ENCODE measurements at places on chromosomes 1 and 21.

DNA sequence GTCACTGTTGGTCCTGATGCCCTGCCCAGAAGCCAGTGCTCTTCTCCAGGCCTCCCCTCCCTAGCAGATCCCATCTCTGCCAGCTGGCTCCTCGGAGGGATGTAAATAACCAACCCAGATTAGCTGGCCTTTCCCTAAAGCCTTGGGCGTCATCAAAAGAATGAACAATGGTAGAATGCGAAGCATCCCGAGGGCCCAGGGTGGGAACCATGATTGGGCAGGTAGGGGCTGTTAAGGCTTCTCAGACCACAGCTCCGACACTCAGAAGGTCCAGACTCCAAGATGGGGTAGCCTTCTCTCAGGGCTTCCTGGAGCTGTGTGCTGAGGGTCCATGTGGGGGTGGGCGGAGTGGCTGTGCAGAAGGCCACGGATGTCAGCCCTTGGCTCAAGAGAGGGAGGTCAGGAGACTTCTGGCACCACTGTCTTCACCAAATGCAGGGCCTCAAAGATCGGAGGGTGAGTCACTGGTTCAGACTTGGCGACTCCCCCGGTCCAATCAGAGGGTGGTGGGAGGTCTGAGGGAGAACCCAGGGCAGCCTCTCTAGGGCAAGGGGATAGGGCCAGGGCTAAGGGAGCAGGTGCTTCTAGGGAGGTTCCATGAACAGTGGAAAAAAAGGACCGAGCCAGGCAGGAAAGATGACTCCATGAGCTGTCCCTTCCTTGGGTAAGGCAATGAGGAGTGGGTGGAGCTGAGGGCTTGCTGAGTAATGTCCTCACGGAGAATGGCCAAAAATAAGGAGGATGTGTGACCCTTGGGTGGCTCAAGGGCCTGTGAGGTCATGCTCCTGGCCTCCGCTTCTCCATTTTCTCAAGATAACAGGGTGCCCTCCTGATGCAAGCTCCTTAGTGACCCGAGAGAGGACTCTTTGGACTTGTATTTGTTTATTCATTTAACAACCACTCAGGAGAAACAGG is 58.4 kb upstream of the EPS8L3 start:
- DNase-seq, result no peak

DNA sequence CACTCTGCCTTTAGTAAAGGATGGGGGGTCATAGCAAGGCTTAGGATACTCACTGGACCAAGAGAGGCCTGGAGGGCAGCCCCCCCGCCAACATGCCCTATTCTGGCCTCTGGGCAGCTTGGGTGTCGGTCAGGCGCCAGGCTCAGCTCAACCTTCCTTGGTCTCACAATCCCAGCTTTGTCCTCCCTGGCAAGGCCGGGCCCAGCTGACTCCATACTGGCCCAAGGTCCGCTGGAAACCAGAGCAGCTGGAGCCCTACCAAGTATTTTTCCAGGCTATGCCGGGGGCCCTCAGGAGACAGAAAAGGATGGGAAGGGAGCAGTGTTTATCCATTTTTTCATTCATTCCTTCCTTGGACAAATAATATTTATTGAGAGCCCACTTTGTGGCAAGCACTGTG is 6.2 kb downstream of the FBXO2 start:
- no peak for DNase-seq

DNA sequence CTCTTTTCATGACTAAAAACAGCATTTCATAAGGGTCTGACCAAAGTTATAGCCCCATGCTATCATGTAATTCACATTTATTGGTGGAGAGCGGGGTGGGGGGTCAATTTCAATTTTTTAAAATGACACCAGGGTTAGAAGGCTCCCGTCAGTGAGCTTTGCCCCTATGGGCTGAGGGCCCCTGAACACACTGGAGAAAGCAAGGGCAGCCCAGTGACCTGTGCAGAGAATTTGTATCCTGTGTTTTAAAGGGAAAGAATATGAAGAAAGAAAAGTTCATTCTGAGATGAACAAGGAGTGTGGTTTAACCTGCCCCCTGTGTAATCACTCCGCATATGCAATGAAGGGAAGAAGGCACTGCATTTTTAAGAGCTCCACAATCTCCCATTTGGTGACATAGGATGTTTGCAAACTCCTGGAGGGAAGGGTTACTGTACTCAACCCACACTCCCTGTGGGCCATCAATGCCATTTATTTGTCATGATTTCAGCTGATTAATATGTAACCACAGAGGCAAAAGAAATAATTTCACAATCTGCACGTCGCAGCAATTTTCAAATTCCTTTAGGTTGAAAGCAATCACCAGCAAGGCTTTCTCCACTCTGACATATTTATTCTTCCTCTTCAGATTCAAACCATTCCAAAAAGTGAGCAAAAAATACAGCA is 95.6 kb downstream of the ZNF281 start:
- no peak for DNase-seq

GRCh38 chr1:150567717-150568593 is 11.5 kb downstream of the MCL1 start:
- no peak for DNase-seq

GRCh38 chr1:153612111-153612754 is 704 bp downstream of the S100A16 start:
- DNase-seq, result no peak

- DNase-seq, result no peak
Measured at GRCh38 chr21:28337315-28337714, 655.4 kb downstream of the LTN1 start.

DNA sequence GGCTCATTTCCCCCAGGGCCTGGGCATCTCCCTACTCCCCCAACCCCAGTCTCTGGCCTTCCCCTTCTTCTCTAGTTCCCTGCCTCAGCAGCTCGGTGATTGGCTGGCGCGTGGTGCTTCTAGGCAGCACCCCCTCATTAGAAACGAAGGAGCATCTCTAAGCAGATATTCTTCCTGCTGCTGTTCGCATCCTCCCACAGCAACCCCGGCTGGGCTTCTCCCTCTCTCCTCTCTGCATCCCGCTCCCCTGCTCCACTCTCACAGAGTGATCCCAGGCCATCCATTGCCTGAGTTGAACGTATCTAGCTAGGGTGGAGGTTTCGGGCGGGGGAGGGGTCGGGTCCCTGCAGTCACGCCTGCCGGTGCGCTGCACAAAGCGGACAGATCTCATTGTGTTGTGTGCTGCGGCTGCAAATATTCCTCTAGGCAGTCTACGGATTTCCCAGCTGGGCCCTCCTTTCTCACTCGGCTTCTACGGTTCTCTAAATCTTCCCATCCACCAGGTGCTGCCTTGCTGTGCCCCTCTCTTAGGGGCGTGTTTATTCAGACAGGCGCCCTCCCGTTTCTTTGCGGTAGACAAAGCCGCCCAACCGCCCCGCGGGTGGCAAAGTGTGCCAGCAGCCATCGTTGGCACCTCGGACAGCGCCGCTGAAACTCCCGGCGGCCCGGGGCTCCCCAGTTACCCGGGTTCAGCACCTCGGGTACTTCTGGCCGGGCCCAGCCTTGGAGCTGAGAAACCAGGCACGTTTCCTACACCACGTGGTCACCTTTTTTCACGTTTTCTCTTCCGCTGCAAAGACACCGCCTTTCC is 2.2 kb downstream of the CACNA1E start:
- DNase-seq, result no peak

GRCh38 chr1:210123924-210124589 is 108.5 kb upstream of the SERTAD4 start:
- no peak for DNase-seq

- no peak for DNase-seq
Measured at GRCh38 chr1:34113362-34113761, 51.7 kb downstream of the CSMD2 start.

DNA sequence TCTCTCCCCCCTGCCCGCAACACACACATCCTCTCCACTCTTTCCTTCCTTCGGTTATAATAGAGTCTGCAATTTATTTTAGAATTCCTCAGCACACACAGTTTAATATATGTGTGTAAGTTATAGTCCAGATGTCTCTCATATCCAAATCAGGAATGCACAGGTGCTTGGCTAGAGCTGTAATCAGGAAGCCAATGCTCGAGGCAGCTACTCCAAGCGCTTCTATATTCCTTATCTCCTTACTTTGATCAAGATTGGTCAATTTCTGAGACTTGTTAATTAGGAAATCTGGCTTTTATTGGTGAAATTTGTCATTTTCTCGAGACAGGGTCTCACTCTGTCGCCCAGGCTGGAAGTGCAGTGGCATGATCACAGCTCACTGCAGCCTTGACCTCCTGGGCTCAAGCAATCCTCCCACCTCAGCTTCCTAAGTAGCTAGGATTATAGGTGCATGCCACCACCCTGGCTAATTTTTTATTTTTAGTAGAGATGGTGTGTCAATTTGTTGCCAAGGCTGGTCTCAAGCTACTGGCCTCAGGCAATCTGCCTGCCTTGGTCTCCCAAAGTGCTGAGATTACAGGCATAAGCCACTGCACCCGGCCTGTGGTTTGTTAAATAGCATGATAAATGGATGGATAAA is 27.7 kb downstream of the RPL5 start:
- DNase-seq, result no peak

GRCh38 chr1:168439456-168440375 is 104.1 kb downstream of the XCL2 start:
- DNase-seq, result peak; percentile 75

DNA sequence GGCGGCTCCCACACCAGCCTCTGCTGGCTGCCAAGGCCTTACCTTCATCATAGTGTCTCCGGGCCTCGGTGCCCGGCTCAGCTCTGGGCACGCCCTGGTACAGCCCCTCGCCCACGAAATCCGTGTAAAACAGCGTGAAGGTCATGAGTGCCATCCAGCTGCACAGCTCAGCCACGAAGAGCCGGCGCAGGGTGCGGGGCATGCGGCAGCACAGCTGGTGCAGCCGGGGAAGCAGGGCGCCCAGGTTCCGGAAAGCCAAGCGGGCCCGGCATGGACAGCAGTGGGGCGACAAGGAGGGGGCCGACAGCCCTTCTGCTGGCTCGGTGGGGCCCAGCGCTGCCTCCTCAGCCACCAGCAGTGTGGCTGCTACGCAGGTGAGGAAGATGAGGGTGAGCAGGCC is 17.5 kb downstream of the SLC45A3 start:
- DNase-seq, result no peak

- no peak for DNase-seq
Measured at GRCh38 chr1:22163564-22163963, 20.7 kb upstream of the WNT4 start.

GRCh38 chr1:229437443-229437842 is 3.5 kb upstream of the ACTA1 start:
- no peak for DNase-seq

DNA sequence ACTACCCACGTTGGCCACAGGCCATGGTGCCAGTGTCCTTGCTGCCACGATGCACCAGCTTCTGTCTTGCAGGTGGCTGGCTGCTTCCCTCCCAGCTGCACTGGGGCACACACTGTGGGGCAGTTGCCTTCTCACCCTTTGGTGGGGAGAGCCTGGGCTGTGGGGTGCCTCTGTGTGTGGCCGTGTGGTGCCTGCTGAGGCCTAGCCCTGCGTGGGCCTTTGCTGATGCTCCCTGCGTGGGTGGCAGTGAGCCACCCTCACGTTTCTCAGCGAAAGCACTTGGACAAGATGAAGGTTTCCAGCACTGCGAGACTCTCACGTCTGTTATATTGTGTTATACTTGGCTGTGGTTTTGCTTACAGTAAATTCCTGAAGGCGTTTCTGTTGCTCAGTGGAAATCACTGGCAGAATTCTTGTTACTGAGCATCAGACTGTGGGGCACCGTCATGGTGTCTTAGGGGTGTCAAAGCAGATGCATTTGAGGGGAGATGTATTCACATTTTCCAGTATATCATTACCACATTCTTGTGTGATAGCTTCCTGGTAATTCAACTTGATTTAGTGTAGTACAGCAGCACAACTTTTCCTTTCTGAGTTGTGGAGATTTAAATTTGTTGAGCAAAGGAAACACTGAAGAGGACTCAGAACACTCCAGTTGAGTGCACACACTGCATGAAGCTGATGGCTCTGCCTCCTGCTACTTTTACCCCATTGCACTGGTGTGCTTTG is 124.7 kb downstream of the PCBP3 start:
- DNase-seq, result peak; percentile 42

DNA sequence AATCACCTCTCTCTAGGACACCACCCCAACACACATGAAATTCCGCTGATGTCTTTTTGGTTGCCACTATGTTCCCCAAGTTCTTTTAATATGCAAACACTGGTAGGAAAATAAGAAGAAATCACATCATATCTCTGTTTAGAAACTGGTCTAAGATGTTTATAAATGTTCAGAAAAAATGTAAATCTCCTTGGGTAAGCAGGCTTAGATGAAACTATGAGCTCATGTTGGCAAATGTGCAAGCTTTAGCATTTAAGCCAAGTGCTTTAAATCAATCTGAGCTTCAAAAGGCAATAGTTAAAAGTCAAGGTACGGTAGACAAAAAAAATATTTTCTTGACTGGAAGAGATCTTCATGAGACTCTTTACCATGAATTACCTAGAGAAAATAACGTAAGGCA is 25.2 kb upstream of the SLAMF9 start:
- no peak for DNase-seq

GRCh38 chr1:91619881-91620280 is 119.2 kb downstream of the CDC7 start:
- DNase-seq, result no peak

- DNase-seq, result no peak
Measured at GRCh38 chr1:7468248-7468647, 302.8 kb upstream of the VAMP3 start.

GRCh38 chr1:33306653-33307493 is 14.0 kb downstream of the A3GALT2 start:
- no peak for DNase-seq

DNA sequence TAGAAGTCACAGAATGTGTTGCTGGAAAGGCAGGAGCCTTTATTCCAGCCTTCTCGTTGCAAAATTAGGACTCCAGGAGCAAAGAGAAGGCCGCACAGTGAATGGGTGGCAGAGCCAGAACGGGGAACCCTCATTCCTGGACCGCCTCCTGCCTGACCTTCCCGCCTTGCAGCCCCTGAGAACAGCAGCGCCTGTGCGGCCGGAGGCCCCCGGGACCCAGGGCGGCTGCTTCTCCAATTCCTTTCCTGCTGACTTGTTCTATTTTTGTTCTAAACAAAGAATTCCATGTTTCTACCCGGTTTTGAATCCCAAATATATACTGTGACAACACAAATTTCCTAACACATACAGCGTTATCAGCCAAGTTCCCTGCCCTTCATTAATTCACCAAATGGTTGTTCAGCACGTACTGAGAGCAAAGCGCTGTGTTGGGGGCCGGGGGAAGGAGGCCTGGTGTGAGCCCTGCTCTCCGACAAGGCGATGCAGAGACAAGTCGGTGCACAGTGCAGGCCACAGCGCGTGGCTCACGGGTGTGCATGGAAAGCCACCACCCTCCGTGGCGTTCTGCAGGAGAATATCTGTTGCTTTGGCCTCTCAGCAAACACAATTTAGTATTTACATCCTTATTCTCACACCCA is 31.9 kb upstream of the COL6A2 start:
- no peak for DNase-seq

DNA sequence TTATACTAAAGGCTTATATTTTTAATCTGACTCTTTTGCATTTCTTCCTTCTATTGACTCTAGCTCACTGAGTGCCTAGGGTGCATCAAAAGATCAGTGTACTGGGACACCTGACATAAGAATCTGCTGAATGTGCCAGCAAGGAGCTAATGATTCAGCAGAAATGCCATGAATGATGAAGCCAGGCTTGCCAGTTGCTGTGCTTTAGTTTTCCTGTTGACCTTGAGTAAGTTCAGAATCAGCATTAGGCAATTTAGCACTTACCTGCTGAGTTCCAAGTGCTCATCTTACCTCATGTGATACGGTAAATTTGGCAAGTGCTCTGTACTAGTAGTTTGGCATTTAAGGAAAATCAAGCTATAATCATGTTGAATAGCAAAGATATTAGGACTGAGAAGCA is 523.2 kb upstream of the B3GALT2 start:
- no peak for DNase-seq

Data from stimulated activated CD8-positive, alpha-beta memory T cell treated with anti-CD3 and anti-CD28 coated beads, Interleukin-7, amount 100 ng/mL, for 4 hours (primary cell).